HS-27A (cell line): ENCODE measurements at places on chromosomes 11 and 22.

GRCh38 chr22:49500942-49501395, 326.7 kb downstream of the BRD1 start:
- no peak for DNase-seq

- DNase-seq, result no peak
Measured at GRCh38 chr11:42816471-42816870, 495.3 kb upstream of the API5 start.

- DNase-seq, result no peak
Measured at GRCh38 chr11:90192869-90193582, 29.8 kb downstream of the CHORDC1 start.

DNA sequence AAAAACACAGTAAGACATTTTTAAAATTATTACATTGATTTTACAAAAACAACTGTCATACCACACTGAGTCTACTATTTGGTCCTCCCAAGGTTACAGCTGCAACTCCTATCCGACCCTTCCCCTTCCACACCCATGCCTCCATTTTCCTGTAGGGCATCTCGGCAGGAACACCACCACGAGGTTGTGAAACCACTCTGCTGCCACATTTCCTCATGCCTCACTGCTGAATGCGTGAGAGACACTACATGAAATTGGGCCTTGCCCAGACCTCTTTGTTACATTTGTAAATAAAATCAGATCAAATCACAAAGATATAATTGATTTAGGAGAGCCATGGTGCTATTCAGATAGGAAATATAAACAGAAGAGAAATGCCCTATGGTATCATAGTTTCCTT, 2.0 kb downstream of the ARHGAP32 start:
- DNase-seq, result no peak

DNA sequence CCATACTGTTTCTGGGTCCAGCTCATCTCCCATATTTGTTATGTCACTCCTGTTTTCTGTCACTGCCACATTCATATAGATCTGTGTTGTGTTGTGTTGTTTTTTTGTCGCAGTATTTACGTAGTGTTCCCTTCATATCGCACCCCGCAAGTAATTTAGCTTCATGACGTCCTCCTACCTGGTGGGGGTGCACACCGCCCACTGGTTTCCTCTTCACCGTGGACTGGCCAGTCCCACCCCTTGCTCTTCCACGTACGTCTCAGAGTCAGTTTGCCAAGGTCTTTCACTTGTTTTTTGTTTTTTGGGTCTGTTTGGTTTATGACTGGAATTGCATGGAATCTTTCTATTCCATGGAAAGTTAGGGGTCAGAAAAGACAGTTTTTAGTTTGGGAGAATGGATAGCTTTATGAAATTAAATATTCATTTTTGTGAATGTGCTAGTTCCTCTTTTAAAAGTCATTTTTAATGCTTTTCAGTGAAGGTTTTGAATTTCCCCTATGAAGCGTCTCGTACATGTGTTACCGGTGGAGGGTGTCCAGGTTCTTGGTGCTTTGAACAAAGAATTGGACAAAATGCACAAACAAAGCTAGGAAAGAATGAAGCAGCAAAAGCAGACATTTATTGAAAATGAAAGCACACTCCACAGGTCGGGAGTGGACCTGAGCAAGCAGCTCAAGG, 134.3 kb downstream of the TBC1D22A start:
- DNase-seq, result no peak

DNA sequence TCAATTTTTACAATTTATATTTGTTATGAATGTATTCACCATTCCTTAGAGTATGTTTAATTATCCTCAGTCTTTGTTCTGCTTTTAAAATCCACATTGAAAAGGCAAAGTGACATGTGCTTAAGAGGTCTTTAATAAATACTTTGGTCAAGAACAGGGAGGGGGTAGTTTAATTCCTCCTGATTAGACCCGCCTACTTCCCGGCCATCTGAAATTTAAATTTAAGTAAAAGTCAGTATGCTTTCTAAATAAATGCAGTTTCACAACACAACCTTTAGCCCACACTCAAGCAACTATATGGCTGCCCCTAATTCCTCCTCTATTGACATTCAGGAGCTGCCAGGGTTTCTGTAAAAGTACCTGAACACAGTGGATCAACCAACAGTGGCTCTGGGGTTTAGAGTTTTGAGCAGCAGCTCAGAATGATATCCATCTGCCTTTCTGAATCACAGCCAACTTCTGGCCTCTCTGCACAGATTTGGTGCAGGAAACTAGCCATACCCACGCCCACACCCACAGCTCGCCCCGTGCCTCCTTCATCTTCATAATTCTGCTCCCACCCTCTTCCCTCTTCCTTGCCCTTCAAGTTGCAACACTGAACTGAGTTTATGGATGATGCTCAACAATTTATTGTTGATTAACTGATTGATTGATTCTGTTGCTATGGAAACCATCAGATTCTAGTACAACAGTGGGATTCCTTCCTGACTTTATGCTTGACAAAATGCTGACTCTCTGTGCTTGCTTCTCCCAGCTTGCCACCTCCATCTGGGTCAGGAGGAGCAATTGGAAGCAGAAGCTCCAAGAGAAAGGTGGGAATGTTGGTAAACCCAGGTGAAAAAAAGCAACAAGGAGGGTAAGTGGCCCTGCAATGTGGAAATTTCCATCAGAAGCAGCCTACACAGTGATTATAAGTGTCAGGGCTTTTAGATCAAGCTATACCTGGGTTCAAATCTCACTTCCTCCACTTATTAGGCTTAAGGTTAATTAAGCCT, 70.8 kb downstream of the PANX1 start:
- no peak for DNase-seq

DNA sequence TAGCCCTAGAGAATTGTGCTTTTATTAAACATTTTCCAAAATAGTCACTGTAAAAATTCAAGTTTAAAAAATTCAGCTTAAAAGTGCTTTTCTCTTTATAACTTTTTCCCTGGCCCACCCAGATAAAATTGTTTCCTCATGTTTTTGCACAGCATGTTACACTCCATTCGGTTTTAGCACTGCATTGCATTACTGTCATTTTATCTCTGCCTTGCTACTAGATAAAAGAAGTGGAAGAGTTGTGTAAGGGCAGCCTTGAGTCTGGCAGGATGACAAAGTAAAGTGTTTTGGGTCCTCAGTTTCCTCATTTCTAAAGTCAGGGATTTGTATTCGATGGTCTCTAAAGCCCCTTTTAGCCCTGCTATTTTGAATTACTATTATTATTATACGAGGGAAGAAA, 99.8 kb downstream of the ATM start:
- DNase-seq, result no peak

DNA sequence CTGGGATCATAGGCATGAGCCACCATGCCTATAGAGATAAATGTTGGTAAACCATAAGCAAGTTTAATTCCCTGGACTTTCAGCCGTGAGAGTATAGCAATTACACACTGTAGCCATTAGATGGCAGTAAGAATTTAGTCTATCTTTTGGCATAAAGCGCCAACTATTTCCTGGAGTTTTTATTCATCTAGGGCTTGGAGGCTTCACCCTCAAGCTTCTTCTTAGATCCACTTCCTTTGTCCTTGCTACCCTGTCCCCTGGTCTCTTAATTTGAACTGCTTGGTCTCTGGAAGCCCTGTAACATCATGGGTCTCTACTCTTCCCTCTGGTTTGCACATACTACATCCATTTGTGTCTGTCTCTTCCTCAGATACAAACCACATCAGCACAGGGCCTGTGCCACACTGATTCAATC, 38.2 kb downstream of the OR10A6 start:
- DNase-seq, result peak; percentile 69

- no peak for DNase-seq
Measured at GRCh38 chr11:129308241-129308865, 67.3 kb upstream of the BARX2 start.

DNA sequence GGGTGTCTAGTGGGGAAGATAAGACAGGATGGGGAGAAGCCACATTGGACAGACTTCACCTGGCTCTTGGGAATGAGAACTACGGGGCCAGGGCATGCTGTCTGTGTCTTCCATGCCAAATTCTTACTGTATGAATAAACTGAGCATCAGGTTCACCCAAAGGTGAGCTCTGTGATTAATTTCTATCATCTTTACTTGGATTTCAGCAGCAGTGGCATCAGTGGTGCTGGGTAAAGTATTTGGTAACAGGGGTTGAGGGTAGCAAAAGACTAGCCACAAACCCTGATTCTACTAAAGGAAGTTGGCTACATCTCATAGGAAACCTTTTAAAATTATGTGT, 38.8 kb downstream of the IRAG1 start:
- no peak for DNase-seq

- no peak for DNase-seq
Measured at GRCh38 chr11:58674609-58675008, 52.1 kb downstream of the CNTF start.

GRCh38 chr11:128467610-128468041, 119.7 kb downstream of the ETS1 start:
- DNase-seq, result peak; percentile 72

GRCh38 chr11:30322826-30323710, at the start of gene ARL14EP:
ARL14EP (plus strand) TSS chr11:30323104; CDS start chr11:30330949, 7,845 bp downstream.
- DNase-seq, result peak; percentile 89

- DNase-seq, result no peak
Measured at GRCh38 chr11:103344886-103345285, 235.7 kb downstream of the DYNC2H1 start.

DNA sequence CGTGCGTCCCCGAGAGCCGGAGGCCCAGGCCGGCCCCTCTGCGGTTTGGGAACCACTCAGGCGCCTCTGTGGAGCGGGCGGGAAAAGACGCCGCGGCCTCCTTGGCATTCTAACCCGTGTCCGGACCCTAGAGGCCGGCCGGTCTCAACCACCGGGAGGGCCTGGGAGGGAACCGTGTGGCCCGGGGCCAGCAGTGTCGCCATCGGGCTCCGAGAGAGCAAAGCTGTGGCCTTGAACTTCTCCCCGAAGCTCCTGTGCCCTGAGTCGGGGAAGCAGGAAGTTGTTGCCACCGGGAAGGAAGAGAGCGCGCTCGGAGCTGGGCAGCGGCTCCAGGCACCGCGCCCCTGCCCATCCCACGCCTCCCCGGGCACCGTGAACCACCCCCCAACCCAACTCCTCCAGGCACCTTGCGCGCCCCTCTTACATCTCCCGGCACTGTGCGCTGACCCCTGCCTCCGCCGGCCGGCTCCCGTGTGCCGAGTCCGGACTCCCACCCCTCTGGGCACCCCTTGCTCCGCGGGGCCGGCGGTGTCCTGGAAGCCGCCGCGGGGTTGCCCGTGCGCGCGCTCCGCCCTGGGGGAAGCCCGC, 80.0 kb upstream of the PPARA start:
- peak; percentile 41 for DNase-seq

- DNase-seq, result no peak
Measured at GRCh38 chr11:134443246-134443645, 31.2 kb upstream of the B3GAT1 start.

- no peak for DNase-seq
Measured at GRCh38 chr22:48494256-48494967, 1333.3 kb downstream of the BRD1 start.

DNA sequence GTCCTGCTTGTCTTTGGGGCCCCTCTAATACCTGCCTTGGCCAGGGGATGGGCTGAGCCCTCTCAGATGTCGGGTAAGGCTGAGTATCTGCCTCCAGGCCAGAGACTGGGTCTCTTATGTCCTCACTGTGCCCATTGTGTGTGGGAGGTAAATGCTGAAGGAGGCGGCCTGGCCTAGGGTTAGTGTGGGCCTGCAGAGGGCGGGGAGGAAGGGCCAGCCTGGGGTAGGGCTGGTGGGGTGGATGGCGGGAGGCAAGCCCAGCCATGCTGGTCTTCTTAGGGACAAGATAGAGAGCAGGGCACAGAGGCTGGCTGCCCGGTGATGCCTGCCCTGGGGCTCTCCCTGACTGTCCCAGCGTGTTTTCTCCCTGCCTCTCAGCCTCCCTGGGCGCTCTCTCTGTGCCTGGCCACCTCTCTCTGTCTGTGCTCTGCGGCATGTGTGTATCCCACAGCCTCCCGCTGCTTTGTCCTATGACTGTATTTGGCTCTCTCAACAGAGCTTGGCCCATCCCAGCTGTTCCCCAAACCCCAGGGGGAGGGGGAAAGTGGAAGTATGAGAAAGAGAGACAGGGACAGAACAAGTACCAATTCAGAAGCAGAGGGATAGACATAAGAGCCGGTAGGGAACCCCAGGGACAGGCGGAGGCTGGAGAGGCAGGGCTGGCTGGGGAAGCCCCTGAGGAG, 57.0 kb downstream of the PDE2A start:
- DNase-seq, result no peak

GRCh38 chr11:101129203-101129943, at the start of gene PGR:
PGR (minus strand) TSS chr11:101129813; CDS start chr11:101129070, 743 bp downstream.
- DNase-seq, result no peak

- DNase-seq, result no peak
Measured at GRCh38 chr11:18091731-18092130, 14.2 kb downstream of the SAAL1 start.

GRCh38 chr11:96101146-96101545, 177.2 kb upstream of the MTMR2 start:
- no peak for DNase-seq

- DNase-seq, result no peak
Measured at GRCh38 chr22:38214302-38215056, 12.7 kb downstream of the MAFF start.

GRCh38 chr11:11318961-11319360, 34.1 kb downstream of the CSNK2A3 start:
- no peak for DNase-seq

GRCh38 chr11:33256031-33256812, 959 bp upstream of the HIPK3 start:
- no peak for DNase-seq

- DNase-seq, result no peak
Measured at GRCh38 chr11:13939961-13940906, 22.3 kb upstream of the SPON1 start.

- peak; percentile 20 for DNase-seq
Measured at GRCh38 chr22:50148991-50149721, 21.4 kb upstream of the PANX2 start.

GRCh38 chr22:39471381-39472141, 14.7 kb downstream of the MGAT3 start:
- DNase-seq, result no peak

GRCh38 chr22:23010430-23010829, 59.9 kb upstream of the GNAZ start:
- no peak for DNase-seq

GRCh38 chr11:86492370-86493010, 117.8 kb downstream of the CCDC81 start:
- no peak for DNase-seq

- peak; percentile 97 for DNase-seq
Measured at GRCh38 chr11:62556108-62556874, 9.7 kb upstream of the AHNAK start.

- DNase-seq, result no peak
Measured at GRCh38 chr22:17007852-17008731, at the start of gene GAB4. GAB4 (minus strand) TSS chr22:17008222; CDS start chr22:17008114, 108 bp downstream.

- DNase-seq, result no peak
Measured at GRCh38 chr11:64720167-64720566, 2.8 kb downstream of the NRXN2 start.

GRCh38 chr11:33779849-33780528, 5.7 kb upstream of the FBXO3 start:
- DNase-seq, result no peak

GRCh38 chr11:8192016-8192895, 23.4 kb upstream of the RIC3 start:
- DNase-seq, result peak; percentile 23

GRCh38 chr11:116605543-116606459, 167.0 kb downstream of the BUD13 start:
- no peak for DNase-seq

- DNase-seq, result peak; percentile 72
Measured at GRCh38 chr22:19943082-19944026, 1.7 kb upstream of the TXNRD2 start.
